GM13976 (cell line): ENCODE measurements at places on chromosomes 7 and 10.

DNA sequence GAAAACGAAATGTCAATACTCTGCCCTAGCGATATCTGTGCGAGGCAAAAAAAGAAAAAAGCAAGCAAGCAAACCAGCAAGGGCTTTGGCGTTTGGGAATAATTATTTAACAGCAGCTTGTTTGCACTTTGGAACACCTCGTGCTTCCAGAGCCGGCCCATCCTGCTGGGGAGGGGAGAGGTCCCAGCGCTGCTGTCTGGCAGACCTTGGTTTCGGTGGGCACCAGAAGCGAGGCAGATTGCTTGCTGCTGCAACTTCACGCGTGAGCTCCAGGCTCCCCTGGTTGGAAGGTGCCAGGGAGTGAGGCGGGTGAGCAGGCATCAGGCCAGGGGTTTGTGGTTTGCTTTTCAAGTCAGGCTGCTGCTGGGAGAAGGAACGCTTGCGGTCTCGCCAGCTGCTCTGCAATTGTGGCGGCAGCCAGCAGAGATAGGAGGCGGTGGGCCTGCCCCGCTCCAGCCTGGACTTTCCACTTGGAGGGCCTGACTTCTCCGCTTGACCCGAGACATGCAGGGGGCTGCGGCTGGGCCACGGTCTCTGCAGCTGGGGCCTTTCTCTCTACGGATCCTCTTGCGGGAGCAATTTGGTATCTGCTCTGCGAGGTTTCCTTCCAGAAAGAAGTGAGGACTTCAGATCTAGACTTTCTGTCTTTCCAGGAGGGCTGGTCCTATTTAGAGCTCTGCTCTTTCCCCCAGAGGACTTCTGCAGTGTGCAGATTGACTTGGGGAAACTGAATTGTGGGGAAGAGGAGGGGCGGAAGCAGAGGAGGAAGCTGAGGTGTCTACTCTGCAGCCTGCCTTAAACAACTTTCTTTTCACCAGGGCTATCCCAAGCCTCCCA lies 131.4 kb downstream of the PRPF18 start:
- no peak for DNase-seq

- DNase-seq = no peak
These were observed 5.6 kb downstream of the AVL9 start for GRCh38 chr7:32500922-32501341.

GRCh38 chr7:27958933-27959548 lies 219.1 kb downstream of the TAX1BP1 start:
- DNase-seq = no peak

- DNase-seq = no peak
These were observed 11.5 kb downstream of the SDK1 start for GRCh38 chr7:3312583-3312982.

DNA sequence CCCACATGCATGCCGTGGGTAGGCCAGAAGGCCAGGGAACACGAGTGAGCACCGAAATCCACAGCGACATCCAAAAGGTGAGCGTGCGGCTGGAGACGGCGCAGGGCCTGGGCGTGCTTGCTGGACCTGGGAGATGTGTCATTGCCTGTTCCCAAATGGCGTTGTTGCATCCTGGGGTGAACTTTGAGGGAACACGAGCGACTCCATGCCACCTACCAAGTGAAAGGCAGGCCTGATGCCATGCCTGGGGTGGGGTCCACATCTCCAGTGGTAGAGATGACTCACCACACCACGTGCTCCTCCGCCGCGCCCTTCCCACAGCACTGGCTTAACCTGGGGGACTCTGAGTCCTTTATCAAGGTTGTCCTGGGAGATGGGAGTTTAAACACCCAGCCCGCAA lies 24.7 kb upstream of the VIPR2 start:
- DNase-seq = no peak

- DNase-seq = no peak
These were observed 301.5 kb downstream of the GRID1 start for GRCh38 chr10:86064931-86065662.

GRCh38 chr7:140605337-140605736 lies 35.3 kb downstream of the DENND2A start:
- DNase-seq = no peak

DNA sequence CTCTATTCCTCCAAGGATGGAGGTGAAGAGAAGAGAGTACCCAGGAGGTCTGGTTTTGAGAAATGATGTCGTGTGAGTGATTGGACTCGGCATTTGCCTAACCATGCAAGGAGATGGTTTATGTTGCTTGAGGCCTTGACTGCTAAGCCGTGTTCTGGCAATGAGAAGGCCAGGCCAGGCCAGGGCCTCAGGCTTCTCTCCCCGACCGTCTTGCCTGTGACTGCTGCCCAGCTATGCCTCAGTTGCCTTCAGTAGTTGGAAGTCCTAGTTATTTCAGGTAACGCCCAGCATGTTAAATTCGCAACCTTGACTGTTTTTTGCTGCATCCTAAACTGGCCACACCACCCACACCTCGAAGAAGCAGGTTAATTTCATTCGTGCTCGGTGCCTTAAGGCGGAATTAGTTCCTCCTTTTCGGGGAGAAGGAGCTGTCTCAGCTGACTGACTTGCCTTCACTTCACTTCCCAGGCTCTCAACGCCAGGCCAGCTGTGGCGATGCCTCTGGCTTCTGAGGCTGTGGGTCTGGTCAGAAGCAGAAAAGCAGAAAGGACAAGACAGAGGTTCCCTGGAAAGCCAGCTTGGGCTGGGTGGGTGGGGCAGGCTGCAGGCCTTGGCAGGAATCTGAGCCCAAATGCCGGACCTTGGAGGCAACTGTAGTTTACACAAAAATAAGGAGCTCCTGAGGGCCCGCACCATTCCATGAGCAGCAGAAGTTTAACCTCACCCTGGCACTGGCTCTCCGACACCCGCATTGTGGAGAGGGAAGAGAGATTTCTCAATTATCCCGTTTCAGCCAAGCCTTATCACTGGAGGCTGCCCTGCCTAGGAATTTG lies 61.9 kb upstream of the SAMD8 start:
- DNase-seq = no peak

GRCh38 chr10:85811405-85811804 lies 555.2 kb downstream of the GRID1 start:
- no peak for DNase-seq

DNA sequence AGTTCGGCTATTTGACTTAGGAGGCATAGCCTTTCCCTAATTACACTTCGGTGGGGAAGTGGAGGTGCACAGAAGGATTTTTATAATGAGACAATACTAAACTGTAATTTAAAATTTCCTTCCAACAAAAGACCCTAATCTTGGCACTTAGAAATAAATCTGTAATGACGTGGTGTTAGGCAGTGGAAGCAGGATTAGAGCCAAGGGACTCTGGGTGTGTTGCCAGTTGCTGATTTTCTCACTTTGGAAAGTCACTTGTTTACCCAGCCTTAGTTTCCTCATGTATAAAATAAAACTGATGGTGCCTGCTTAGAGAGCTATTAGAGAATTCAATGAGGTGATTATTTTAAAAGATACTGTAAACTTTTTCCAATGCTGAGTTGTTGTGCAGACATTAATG lies 287.2 kb downstream of the AUTS2 start:
- no peak for DNase-seq

DNA sequence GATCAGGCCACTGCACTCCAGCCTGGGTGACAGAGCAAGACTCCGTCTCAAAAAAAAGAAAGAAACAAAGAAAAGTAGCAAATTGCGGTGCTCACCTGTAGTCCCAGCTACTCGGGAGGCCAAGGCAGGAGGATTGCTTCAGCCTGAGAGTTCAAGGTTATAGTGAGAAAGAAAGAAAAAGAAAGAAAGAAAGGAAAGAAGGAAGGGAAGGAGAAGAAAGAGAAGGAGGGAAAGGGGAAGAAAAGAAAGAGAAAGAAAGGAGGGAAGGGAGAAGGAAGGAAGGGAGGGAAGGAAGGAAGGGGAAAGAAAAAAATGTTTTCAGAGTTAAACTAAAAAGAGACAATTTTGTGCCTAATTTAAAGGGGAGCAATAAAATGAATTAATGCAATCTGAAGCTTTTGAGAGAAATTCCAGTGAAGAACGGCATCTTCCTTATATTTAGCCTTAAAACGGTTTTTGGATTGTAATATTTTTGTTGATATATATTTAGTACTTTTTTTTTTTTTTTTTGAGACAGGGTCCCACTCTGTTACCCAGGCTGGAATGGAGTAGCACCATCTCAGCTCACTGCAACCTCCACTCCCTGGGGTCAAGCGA lies 47.4 kb upstream of the RSBN1L start:
- DNase-seq = no peak

- DNase-seq = no peak
These were observed 102.0 kb upstream of the RPA3 start for GRCh38 chr7:7820409-7820808.

DNA sequence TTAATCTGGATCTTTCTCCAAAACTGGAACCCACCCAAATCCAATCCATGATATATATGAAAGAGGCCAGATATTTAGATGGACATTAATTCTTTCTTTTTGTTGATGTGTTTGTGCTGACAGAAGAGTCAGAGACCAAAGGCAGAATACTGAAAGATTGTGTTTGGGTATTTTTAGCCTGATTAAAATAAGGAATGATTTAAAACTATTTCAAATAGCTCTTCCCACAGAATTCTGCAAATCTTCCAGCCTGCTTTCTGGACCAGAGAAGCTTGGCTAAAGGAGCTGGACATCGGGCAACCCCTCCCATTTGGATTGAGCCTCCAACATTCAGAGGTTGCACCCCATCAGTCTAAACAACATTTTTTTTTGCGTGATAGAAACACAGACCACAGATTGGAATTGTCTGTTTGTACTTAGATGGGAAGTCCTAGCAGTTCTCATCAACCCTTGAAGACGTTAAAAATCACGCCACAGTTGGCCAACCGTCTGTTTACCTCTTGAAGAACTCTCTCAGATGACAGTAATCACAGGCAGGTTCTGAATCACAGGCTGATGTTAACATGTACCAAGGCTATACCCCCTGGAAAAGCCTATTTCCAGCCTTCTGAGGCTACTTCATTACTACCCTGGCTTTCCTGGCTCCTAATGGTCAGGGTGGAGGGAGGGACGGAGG lies 155.2 kb upstream of the NRP1 start:
- no peak for DNase-seq

GRCh38 chr7:35894721-35895120 lies 93.9 kb downstream of the SEPTIN7 start:
- no peak for DNase-seq

DNA sequence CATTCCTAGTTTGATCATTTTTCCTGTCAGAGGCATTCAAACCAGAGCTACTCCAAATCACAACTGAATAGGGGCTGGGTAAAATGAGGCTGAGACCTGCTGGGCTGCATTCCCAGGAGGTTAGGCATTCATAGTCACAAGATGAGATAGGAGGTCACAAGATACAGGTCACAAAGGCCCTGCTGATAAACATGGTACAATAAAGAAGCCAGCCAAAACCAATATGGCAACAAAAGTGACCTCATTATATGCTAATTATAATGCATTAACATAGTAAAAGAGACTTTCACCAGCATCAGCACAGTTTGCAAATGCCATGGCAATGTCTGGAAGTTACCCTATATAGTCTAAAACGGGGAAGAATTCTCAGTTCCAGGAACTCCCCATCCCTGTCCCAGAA lies 37.3 kb downstream of the TWIST1 start:
- no peak for DNase-seq

GRCh38 chr10:88592381-88592780 lies 5.8 kb downstream of the LIPJ start:
- no peak for DNase-seq

GRCh38 chr7:66697449-66698438 lies 42.8 kb upstream of the RABGEF1 start:
- no peak for DNase-seq

DNA sequence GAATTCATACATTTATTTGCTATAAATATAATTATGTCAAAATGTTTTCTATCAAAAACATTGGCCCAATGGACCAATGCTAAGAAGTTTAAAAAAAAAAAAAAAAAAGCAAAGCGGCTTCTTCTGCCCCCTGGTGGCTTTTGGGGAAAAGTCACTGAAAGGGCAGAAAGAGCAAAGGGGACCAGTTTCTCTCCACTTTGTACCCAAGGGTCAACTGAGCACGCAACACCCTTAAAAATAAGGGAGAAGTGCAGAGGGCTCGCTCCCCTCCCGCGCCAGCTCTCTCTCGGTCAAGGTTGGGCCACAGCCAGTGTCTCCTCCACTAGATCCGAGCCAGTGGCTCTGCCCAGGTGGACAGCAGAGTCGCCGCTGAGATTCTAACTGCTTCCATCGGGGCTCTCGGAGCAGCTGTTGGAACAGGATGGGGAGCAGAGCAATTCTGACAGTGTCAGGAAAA lies 136.4 kb upstream of the FGFR2 start:
- DNase-seq = peak; percentile 67

- DNase-seq = no peak
These were observed 86.0 kb downstream of the RTKN2 start for GRCh38 chr10:62182595-62182994.

DNA sequence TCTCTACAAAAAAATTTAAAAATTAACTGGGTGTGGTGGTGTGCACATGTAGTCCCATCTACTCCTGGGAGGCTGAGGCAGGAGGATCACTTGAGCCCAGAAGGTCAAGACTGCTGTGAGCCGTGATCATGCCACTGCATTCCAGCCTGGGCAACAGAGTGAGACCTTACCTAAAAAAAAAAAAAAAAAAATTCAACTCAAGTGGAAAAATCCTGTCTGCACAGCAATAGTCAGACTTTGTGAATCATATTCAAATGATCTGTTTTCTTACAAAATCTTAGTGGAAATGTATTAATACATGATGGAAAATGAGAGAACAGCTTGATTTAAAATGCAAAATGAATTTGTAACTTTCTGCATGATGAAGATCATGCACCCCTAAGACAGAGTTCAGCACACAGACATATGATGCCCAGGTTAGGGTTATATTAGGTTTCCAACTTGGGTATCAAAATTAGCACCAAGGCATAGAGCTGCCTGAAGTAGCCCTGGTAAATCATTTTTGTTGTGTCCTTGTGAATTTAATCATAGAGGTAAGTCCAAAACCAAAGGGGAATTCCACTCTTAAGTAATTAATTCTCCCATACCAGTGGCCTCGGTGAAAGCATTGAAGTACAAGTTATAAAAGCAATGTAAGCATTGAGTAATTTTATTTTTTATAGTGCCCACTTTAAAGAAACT lies 93.8 kb downstream of the ADD3 start:
- no peak for DNase-seq

DNA sequence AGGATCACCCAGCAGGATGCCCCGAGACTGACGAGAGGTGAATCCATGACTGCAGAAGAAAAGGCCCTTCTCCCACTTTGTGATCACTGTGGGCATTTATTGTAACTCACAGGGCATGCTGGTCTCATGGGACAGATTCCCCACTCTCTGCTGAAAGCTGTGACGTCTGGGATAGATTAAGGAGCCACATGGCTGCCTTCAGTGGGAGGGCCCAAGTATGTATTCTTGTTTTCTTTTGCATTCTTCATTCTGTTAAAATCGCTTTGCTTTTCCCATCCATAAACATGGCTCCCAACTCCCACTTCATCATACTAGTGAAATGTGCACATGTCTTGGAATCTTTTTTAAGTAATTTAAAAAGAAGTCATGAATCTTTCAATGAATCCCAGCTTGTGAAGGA lies 67.2 kb downstream of the FAM107B start:
- no peak for DNase-seq

- no peak for DNase-seq
These were observed 216.5 kb downstream of the VTI1A start for GRCh38 chr10:112663234-112664125.

GRCh38 chr7:154841731-154842331 lies 161.1 kb downstream of the PAXIP1 start:
- DNase-seq = no peak
